ENCODE measurements at places on chromosomes 11 and 22.

DNA sequence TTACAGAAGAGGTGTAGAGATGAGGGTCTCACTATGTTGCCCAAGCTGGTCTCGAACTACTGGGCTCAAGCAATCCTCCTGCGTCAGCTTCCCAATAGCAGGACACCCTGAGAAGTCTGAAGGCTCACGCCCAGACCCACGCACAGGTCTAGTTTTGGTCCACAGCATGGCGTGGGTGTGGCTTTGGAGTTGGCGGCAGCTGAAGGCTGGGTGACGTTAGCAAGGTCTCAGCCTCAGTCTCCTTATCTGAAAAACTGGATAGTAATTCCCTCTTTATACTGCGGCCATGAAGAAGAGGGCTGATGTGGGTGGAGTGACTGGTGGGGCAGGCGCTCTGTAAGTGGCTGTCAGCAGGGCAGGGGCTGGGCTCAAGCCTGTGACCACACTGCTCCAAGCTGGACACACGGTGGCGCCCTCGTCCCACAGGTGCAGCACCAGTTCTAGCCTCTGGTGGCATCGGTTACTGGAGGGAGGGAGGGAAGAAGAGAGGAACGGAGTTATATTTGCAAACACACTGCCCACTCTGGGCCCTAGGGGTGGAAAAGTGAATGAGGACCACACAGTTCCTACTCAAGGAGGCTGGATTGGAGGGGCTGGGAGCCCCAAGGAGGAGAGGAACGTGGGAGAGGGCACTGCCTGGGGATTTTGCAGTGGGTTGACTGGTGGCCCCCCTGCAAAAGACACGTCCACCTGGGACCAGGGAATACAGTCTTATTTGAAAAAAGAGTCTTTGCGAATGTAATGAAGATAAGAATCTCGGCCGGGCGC, 19.6 kb upstream of the CARD10 start:
- peak; percentile 91 for DNase-seq

- DNase-seq = no peak
Measured at GRCh38 chr11:117997406-117997805, 11.2 kb downstream of the IL10RA start.

DNA sequence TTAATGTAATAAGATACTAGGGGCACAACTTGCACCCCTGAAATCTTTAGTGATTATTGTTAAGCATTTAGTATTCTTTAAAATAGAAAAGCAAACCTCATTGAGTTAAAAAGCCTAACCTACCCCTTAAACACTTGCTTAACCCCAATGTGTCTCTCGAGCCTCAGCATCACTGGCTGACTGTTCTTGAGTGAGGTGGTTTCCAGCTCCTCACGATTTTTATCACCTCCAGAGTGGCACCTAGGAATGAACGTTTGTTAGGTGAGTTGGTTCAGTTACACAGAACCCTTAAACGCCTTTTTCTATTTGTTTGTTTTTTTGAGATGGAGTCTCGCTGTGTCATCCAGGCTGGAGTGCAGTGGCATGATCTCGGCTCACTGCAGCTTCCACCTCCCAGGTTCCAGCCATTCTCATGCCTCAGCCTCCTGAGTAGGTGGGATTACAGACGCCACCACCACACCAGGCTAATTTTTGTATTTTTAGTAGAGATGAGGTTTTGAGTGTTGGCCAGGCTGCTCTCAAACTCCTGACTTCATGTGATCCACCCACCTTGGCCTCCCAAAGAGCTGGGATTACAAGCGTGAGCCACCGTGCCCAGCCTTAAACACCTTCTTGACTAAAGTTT, 13.7 kb downstream of the YWHAH start:
- DNase-seq = no peak

- no peak for DNase-seq
Measured at GRCh38 chr11:88359541-88359940, 22.0 kb upstream of the CTSC start.

GRCh38 chr11:5476186-5476819, 12.2 kb upstream of the OR52D1 start:
- DNase-seq = peak; percentile 29

- DNase-seq = no peak
Measured at GRCh38 chr11:96017856-96018255, 93.9 kb upstream of the MTMR2 start.

DNA sequence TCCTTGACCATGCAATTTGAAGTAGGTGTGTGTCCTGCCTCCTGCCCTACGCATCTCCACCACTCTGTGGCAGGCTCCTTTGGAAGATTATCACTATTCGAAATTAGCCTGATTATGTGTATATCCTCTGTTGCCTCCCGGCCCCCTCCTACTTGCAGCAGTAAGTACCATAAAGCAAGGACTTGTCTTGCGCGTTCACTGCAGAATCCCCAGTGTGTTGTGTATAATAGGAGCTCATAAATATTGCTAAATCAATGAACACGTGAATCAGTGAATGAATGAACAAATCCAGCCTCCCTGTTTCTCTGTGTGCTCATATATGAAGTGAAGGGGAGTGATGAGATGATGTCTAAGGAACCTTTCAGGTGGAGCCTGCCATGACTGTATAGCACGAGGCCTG, 210.7 kb downstream of the DBX1 start:
- no peak for DNase-seq

GRCh38 chr11:64382586-64382985, 23.6 kb downstream of the RPS6KA4 start:
- DNase-seq = no peak

GRCh38 chr11:114154271-114155047, 94.9 kb downstream of the ZBTB16 start:
- peak; percentile 100 for DNase-seq

DNA sequence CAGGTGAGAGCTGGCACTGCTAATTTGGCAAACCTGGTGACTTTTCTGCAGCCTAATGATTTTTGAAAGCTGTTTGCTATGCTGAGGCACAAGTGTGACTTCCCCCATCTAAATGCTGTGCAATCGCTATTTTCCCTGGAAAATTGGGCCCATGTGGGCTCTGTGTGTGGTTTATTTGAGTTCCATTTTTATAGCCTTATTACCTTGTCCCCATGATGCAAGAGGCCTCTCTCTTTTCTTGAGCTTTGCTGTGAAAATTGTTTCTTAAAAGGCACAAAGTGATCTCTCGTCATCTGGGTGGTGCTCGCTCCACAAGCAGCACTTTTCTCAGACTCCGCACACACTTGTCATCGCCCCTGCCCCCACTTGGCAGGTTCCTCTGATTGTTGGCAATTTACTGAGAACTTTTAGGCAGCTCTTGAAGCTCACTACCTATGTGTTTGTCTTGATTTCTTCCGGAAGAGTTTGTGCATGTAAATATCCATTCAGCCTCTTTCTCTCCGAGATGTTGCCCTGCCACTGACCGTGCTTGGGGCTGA, 24.9 kb downstream of the BMAL1 start:
- DNase-seq = no peak

GRCh38 chr22:37848587-37849088, 581 bp upstream of the EIF3L start:
- DNase-seq = peak; percentile 38

DNA sequence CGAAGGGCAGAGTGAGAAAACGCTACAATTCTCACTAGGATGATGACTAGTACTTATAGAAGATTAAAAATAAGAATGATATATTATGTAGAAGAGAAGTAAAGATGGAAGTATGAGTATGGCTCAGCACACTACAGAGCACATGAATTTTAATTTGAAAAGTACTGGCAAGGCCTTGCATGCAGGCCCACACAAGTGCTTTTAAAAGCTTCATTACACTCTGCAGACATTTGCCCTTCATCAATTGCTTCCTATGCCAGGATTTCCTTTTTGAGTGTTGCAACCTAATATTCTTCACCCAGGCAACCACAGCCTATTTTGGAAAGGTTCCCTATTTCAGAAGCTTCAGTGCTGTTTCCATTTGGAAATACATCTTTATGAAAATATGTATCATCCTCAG, 81.1 kb downstream of the LARGE2 start:
- peak; percentile 84 for DNase-seq

DNA sequence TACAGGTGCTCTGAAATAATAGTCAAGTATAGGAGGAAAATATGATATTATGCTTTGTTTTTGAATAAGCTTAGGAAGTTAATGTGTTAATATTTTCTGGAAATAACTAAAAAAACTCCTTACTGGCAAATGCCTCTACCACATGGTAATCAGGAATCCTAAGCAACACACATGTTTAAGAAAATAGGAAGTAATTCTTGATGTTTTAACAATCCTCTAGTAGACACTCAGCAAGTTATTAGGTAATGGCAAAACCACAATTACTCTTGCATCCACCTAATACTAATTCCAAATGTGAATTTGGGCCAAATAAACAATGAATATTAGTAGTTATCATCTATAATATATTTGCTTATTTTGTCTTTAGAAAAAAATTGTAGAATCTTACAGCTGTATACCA, 53.6 kb downstream of the SLC35F2 start:
- no peak for DNase-seq

GRCh38 chr22:49724030-49724892, 103.4 kb downstream of the BRD1 start:
- no peak for DNase-seq

DNA sequence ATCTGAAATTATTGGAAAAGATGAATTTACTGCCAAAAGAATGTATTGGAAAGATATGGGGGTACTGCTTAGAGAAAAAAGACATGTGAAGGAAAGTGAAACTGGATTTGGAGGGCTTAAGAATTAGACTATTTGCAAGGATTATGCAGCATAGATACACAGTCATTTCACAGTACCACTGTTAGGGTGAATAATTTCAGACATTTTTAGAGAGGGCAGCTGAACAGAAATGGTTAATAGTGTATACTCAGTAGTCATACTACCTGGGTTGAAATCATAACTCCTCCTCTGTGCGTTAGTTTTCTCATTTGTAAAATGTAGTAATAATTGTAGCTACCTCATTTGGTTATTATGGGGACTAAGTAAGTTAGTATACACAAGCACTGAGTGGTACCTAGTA, 33.0 kb downstream of the GAS2 start:
- no peak for DNase-seq

GRCh38 chr11:70111269-70112016, 33.3 kb downstream of the ANO1 start:
- DNase-seq = peak; percentile 63

- no peak for DNase-seq
Measured at GRCh38 chr22:31544481-31545480, 48.4 kb downstream of the SFI1 start.

DNA sequence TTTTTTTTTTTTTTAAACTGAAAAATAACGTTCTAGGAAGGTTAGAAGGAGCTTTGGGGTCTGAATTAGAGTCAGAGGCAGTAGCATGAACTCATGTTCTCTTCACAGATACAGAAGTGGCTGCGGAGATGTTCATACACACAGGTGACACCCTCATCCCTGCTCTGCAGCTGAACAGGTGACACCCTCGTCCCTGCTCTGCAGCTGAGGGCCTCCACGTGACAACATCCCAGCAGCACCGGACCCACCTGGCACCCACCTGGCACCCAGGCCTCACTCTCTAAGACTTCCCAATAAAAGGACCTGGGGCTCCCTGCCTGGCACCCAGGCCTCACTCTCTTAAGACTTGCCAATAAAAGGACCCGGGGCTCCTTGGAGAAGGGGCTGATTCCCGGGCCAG, 19.8 kb downstream of the DRD4 start:
- no peak for DNase-seq

- no peak for DNase-seq
Measured at GRCh38 chr11:118008271-118008911, 22.2 kb downstream of the IL10RA start.

DNA sequence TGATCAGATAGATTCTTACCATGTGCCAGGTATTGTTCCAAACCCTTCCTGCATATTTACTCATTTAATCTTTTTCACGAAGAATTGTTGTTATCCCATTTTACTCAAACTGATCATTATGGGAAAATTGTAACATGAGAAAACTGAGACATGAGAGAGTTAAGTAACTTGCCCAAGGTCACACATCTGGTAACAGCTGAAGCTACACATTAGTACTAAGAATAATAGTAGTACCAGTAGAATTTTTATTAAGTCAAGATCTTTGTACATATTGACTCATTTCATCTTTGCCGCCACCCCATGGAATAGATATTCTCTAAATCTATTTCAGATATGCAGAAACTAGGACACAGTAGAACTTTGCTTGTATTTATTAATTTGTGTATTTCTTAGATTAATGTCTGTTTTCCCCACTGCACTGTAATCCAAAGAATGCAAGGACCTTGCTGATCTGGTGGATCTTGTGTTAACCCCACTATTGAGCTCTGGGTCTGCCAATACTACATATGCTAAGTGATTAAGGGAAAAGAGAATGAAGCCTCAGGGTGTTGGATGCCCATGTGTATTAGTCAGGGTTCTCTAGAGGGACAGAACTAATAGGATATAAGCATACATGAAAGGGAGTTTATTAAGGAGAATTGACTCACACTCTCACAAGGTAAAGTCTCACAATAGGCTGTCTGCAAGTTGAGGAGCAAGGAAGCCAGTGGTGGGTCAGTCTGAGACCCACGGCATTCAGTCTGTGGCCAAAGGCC, 72.8 kb downstream of the PARVA start:
- peak; percentile 45 for DNase-seq

DNA sequence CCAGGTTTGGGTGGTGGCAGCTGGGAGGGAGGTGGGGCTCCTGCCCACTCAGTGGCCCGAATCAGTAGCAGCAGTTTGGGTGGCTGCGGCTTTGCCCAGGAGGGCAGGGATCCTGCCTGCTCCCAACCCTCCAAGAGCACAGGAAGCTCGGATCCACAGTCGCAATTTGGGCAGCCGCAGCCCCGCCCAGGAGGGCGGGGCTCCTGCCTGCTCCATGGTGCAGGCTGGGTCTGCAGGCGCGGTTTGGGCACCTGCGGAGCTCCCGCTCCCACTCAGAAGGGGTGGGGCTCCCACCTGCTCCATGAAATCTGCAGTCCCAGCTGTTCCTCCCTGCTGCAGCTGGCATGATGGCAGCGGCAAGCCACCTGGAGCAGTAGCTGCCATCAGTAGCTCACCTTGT, 38.1 kb upstream of the CALCB start:
- DNase-seq = no peak

GRCh38 chr22:27883656-27884350, 35.3 kb downstream of the PITPNB start:
- DNase-seq = no peak

GRCh38 chr11:128678024-128678423, 15.8 kb upstream of the FLI1 start:
- DNase-seq = no peak

DNA sequence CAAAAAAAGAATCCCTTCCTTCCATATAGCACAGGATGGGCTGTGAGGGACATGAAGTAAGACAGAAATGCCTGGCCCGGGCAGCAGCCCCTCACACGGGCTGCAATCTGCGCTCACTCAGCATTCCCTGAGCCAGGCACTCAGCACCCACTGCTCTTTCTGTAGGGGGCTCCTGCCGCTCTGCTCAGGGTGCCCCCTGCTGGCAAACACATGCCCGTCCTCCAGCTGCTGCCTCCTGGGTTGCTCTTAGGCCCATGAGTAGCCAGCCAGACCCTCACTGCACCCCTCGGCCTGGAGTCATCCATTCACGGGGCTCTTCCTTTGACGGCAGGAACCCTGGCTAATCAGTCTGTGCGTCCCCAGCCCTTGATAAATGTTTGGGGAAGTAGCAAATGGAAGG, 6.9 kb downstream of the MCAT start:
- DNase-seq = no peak

GRCh38 chr22:49934160-49934890, 15.9 kb downstream of the CRELD2 start:
- DNase-seq = peak; percentile 20

All from fibroblast of gingiva (primary cell).